NCI-H526 (cell line): ENCODE measurements at places on chromosomes 7 and 10.
A peak's percentile ranks its signal among the peaks of the same experiment; 100 is the strongest.

DNA sequence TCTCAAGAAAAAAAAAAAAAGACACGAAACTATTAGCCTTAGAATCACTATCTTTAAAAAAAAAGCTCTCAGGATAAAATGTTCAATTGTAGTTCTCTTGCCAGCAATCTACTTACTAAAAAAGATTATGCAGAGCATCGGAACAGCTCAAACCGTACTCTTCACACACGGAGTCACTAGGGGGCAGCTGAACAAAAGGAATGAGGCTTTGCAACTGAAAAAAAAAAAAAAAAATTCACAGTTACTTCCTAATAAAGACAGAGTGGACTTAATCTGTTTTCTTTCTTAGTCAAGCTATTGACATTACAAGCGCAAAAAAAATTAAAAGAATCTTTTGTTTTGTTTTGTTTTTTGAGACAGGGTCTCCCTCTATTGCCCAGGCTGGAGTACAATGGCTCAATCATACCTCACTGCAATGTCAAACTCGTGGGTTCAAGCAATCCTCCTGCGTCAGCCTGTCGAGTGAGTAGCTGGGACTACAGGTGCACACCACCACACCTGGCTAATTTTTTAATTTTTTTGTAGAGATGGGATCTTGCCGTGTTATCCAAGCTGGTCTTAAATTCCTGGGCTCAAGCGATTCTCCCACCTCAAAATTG is 11.5 kb downstream of the PMS2 start:
- peak; percentile 21 for DNase-seq

- peak; percentile 93 for DNase-seq
Observed at GRCh38 chr7:26376175-26376917, 84.7 kb downstream of the SNX10 start.

DNA sequence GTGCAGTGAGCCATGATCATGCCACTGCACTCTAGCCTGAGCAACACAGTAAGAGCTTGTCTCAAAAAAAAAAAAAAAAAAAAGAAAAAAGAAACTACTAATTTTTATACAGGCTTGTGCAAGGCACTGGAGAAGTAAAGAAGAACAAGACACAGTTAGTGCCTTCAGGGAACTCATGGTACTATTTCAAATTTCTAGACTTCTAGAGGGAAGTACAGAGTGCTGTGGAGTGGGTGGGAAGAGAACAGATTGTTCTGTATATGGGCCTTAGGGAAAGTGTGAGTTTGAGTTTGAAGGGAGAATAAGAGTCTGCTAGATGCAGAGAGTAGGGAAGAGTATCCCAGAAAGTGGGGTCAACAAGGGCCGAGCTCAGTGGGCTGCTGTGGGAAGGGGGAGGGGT is 234.8 kb downstream of the PHTF2 start:
- no peak for DNase-seq

DNA sequence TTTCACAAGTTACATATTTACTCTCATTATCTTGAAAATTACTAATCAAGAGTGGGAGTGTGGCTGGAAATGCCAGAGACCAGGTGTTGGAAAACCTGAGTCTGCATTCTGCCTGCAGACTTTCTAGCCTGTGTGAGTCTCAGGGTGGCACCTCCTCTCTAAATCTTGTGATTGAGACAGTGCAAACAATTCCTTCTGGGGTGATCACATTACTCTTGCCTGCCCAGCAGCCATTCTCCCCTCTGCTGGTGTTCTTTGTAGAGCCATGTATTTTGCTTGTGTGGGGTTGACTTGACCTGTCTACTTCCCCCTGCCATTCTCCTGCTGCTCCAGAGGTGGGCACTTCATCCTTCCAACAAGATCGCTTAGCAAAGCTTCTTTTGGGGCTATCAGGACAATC is 101.1 kb downstream of the RAPGEF5 start:
- no peak for DNase-seq

DNA sequence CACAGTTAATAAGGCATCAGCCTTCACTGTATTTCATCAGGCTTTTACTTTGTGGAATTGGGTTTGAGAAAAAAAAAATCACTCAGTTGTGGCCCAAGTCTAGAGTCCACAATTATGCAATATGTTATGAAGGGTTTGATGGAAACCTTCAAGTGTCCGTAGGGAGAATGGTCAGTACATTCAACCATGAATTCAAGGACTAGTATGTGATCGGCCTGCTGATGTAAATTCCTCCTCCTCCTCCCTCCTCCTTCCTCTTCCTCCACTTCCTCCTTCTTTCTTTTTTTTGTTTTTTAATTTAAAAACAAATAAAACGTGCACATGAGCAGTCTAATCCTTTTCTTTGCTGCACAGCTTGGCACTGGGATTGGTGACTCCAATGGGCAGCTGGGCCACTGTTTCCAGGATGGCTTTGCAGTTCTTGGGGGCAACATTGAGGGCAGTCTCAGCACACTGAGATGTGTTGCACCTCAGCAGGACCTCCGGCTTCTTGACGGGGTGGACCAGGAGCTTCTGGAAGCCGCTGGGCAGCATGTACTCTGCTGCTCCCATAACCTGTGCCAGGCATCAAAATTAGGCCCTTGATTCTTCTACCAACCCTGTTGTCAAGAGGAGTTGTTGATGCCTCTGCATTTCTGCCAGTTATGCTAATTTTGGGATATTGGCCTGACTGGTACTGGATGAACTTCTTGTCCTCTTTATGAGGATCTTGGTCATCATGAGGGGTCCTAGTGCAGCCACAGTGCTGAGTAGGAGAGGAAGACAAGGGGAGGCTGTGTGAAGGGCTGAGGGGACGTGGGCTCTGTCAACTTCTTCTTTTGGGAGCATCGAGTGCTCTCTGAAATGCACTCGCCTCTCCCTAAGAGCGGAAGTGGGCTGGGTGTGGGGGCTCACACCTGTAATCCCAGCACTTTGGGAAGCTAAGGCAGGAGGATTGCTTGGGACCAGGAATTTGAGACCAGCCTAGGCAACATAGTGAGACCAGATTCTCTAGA is 9.3 kb upstream of the IL2RA start:
- DNase-seq: no peak

DNA sequence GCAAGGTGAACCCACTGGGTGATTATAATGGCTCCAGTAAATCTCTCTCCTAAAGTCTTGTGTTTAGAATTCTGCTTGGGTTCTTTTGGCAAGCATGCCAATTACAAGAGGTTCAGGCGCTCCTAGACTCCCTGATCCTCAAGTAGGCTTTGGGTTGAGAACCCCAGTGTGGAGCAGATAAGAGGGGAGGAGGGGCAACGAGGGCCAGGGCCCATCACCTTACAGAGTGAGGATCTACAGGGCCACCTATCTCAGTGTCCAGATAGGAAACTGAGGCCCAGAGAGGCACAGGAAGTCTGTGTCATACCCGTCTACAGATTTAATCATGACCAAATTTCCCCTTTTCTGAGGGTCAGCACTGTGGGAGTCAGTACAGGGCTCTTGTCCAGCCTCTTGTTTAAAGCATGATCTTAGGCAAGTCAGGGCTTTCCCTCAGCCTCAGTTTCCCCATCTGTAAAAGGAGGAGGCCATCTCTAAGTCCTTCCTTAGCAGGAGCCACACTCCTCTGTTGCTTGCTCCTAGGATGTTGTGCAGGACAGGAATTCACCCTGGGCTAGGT is 4.4 kb downstream of the TACR2 start:
- DNase-seq: no peak

GRCh38 chr10:49177391-49178355 is 10.5 kb downstream of the TMEM273 start:
- no peak for DNase-seq

- DNase-seq: no peak
Observed at GRCh38 chr7:24913801-24914464, 66.0 kb downstream of the OSBPL3 start.

DNA sequence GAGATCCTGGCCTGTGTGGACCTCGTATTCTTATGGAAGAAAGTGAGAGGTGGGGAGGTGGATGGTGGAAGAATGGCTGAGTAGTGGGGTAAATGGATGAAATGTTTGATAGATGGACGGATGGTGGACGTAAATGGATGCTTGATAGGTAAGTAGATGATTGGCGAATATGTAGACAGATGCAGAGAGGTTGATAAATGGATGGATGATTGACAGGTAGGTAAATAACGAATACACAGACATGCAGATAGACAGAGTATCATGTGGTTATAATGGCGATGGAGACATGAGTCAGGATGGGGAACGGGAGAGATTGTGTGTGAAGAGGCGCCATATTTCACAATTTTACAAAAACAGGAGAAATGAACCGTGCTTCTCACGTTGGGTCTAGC is 219.5 kb downstream of the DIP2C start:
- no peak for DNase-seq

DNA sequence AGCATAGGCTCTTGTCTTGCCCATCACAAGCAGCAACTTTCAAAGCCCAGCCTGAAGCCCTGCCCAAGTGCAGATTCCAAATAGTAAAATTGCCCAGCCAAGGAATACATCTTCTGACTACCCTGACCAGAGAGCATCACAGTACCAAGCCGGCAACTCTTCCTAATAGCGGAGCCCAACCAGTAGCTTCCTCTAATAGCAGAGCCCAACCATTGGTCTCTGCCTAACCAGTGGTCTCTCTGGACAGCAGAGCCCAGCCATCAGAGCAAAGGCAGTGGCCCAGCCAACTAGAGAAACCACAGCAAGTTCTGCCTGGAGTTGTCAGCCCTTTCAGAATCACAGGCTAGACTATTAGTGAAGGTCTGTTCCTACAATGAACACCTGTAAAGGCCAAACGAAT is 285.6 kb downstream of the HGF start:
- DNase-seq: no peak

DNA sequence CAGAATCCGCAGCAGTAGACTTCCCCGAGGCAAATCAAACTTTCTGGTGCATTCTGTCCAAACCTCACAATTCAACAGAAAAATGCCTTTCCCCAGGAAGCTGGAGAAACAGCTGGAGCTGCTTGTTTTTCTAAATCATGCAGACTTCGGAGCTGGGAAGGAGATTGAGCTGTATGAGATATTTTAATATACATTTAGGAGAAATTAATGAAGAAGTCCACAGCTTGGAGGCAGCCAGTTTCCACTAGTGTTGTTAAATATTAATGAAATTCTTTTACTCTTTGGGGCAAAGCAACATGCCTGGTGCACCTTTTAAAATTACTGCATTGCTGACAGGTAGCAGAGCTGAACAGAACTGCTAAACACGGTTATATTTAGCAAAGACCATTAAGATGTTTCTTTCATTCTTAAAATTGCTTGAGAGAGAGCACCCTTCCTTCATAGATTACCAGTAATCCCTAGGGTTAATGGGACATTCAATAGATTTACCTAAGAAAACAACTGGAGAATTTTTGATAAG is 566.4 kb downstream of the SORCS3 start:
- DNase-seq: no peak

DNA sequence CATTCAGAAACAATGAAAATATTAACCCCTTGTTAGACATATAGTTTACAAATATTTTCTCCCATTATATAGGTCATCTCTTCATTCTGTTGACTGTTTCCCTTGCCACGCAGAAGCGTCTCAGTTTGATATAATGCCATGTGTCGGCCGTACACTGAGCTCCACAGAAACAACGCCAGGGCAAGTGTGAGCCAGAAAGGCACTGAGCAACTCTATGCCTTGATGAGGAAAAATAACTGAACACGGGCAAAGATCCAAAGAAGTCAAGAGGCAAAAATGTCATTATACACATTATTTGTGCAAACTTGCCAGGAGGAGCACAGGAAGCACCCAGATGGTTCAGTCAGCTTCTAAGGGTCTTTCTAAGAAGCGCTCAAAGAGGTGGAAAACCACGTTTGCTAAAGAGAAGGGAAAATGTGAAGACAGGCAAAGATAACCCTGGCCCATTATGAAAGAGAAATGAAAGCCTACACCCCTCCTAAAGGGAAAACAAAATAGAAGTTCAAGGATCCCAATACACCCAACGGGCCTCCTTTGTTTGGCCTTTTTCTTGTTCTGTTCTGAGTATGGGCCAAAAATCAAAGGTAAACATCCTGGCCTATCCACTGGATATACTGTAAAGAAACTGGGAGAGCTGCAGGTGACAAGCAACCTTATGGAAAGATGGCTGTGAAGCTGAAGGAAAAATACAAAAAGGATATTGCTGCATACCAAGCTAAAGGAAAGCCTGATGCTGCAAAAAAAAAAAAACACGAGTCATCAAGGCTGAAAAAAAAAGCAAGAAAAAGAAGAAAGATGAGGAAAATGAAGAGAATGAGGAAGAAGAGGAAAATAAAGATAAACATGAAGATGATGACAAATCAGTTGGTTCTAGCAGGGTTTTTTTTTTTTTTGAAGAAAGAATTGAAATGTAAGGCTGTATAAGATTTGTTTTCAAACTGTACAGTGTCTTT is 15.5 kb downstream of the ARHGAP12 start:
- no peak for DNase-seq

DNA sequence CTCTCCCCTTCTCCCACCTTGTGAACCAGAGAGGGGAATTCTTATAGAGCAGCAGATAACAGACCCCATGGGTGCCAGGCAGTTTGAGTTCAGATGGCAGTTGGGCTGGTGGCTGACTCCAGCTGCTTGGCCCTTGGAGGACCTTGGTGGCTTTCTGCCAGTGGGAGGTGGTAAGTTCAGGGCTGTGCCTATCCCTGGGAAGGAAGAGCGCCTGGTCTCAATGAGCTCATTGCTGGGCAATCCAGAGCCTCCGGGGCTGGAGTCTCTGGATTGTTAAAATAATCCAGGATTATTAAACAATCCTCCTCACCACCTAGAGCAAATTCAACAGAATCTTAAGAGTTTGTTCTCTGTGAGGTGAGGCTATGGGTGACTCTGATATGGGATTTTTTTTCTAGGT is 105.2 kb downstream of the FANK1 start:
- DNase-seq: no peak
